Dermis blood vessel endothelial cell (primary cell): ENCODE measurements at places on chromosomes 6 and 20.

DNA sequence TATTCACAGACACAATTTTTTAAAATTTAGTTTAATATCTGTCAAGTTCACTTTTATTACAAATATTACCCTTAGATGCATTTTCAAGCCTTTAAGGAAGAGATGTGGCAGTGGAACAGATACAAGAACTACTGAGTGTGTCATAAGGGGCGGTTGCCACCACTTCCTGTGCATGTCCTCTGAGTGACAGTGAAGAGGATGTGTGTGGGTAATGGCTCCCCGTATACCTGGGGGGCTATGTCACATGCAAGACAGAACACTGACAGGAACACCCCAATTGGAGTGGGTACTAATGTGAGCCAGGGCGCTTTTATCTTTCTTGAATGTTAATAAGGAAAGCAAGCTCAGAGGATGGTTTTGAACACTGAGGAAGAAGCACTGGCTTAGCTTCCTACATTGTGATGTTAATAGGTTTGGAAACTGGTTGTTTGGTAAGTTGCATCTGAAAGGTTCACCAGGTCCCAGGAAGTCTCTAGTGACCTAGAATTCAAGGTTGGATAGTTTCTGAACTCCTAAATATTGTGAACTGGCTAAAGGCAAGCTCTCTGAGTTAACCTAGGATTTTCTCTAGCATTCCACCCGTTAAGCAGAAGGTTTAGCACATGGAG lies 83.4 kb upstream of the ASF1A start:
- DNase-seq = no peak

DNA sequence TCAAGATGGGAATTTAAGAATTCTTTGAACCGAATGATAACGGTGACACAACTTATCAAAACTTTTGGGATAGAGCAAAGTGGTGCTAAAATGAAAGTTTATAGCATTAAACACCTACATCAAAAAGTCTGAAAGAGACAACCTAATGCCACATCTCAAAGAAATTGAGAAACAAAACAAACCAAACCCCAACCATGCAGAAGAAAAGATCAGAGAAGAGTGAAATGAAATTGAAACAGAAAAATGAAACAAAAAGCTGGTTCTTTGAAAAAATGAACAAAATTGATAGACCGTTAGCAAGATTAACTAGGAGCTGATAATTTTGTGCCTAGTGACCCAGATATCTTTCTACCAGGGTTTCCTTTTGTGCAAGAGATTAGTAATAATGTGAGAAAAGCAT lies 248.0 kb upstream of the EYS start:
- DNase-seq = no peak

DNA sequence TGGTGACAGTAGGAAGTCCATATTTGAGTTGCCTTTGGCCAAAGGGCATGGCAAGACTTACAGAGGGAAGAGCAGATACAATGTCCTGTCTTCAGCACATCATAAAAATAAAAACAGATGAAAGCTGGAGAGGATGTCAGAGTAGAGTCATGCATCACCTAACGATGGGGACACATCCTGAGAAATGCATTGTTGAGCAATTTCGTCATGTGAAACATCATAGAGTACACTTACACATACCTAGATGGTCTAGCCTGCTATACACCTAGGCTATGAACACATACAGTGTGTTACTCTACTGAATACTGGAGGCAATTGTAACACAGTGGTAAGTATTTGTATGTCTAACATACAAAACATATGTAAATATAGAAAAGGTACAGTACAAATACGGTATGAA lies 75.6 kb downstream of the VEGFA start:
- no peak for DNase-seq

- peak; percentile 77 for DNase-seq
Observed at GRCh38 chr6:41705996-41706835, 29.2 kb downstream of the TFEB start.

- DNase-seq = peak; percentile 70
Observed at GRCh38 chr6:135451617-135452190, 45.8 kb downstream of the AHI1 start.

DNA sequence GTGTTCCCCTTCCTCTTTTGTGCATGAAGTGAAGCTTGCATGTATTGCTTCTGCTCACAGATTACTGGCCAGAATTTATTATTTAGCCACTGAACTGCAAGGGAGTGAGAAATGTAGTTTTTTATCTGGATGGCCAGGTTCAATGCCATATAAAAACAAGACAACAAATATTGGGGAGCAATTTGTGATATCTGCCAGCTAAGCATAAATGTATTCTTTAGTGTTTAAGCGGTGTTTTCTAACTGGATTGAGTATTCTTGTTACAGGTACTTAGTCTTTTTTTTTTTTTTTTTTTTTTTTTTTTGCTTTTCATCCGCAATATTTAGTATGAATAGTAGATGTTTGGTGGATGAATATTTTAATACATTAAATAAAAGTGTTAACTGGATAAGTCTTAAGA lies 158.2 kb downstream of the TFAP2B start:
- no peak for DNase-seq

GRCh38 chr6:39367700-39368099 lies 45.2 kb upstream of the KCNK16 start:
- DNase-seq = no peak

GRCh38 chr20:848193-848592 lies 14.7 kb downstream of the FAM110A start:
- DNase-seq = no peak

DNA sequence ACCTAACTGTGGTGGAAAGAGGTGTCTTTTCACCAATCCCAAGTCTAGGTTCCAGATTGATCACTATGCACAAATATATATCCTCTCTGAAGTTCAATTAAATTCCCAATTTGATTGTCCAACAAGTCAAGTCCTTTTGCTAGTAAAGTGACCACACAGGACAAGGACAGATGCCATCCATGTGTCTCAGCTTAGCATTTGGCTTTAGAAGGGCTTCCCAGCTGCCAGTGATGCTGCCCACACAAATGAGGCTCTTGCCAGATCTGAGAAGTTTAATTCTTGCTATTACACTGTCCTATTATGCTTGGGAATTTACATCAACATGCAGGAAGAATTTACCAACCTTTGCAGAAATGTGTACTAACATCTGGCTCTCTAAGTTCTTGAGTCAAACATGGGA lies 108.5 kb downstream of the COL9A1 start:
- DNase-seq = no peak

- no peak for DNase-seq
Observed at GRCh38 chr6:75344021-75344420, 59.4 kb upstream of the TMEM30A start.

DNA sequence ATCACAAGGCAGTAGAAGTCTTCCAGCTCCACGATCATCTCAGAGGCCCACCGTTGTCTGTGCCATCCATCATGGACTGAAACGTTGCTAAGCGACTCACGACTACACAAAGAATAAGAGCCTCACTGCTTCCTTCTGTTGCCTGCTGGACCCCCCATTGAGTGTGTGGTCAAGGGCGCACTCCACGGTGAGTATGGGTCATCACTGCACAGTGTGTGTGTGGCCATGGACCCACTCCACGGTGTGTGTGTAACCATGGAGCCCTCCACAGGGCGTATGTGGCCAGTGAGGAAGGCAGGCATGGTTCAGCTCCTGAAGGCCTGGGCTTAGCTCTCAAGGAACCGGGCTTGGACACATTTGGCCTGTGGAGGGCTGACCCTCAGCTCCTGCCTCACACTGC lies 123.4 kb upstream of the AFDN start:
- no peak for DNase-seq
